ENCODE measurements at places on chromosomes 1 and 21.

- no peak for DNase-seq
Measured at GRCh38 chr1:9927259-9927658, 15.9 kb downstream of the LZIC start.

GRCh38 chr21:40129809-40130208 lies 262.6 kb downstream of the PCP4 start:
- no peak for DNase-seq

DNA sequence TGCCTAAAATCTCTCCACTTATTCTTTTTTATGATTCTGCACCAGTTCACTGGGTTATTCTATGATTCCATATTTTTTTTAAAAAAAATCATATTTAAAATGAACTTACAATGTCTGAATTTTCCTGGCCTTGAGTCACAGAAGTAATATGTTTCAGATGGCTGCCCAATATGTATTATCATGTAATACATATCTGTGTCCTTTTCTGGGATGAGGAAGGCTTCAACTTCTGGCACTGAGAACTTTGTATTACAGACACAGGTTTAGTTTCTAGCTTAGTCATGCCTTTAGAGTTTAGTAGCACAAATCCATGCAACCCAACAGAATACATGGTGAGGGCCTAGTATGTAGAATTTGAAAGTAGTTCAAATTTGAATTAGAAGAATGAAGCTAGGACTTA lies 7.8 kb upstream of the HSD17B7 start:
- no peak for DNase-seq

DNA sequence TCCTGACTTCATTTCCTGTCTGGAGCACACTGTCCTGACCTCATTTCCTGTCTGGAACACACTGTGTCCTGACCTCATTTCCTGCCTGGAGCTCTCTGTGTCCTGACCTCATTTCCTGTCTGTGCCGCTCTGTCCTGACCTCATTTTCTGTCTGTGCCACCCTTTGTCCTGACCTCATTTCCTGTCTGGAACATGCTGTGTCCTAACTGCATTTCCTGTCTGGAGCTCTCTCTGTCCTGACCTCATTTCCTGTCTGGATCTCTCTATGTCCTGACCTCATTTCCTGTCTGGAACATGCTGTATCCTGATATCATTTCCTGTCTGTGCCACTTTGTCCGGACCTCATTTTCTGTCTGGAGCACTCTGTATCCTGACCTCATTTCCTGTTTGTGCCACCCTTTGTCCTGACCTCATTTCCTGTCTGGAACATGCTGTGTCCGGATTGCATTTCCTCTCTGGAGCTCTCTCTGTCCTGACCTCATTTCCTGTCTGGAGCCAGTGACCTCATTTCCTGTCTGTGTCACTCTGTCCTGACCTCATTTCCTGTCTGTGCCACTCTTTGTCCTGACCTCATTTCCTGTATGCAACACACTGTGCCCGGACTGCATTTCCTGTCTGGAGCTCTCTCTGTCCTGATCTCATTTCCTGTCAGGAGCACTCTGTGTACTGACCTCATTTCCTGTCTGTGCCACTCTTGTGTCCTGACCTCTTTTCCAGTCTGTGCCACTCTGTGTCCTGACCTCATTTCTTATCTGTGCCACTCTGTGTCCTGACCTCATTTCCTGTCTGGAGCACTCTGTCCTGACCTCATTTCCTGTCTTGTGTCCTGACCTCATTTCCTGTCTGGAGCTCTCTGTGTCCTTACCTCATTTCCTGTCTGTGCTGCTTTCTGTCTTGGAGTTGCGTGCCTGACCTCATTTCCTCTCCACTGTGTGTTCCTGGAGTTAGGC lies 27.6 kb downstream of the SKI start:
- DNase-seq, result peak; percentile 40

GRCh38 chr1:159663552-159663951 lies 50.8 kb downstream of the CRP start:
- DNase-seq, result no peak

DNA sequence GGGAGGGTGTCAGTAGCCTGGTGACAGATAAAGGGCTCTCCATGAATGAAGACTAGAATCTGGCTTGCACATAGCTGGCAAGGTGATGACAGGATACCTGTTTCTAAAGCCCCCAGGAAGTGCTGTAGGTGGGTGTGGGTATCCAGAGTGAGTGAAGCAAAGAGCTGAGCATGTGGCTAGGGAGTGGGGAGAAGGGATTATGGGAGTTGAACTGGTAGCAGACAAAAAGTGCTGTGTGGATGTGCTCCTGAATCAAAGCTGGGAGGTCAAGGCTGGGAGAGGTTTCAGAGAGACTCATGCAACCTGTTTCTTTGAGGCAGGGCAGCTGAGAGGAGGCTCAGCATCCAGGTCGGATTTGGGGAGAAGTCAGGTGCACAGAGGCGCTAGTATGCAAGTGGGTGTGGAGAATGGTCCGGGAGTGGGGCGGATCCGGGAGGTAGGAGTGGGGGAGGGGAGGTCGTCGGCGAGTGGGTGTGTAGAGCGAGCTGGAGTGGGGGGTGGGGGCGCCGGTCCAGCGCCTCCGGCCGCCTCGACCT lies 600 bp downstream of the ASTN1 start:
- DNase-seq, result no peak

- peak; percentile 83 for DNase-seq
Measured at GRCh38 chr1:229596925-229597699, 28.8 kb downstream of the TAF5L start.

DNA sequence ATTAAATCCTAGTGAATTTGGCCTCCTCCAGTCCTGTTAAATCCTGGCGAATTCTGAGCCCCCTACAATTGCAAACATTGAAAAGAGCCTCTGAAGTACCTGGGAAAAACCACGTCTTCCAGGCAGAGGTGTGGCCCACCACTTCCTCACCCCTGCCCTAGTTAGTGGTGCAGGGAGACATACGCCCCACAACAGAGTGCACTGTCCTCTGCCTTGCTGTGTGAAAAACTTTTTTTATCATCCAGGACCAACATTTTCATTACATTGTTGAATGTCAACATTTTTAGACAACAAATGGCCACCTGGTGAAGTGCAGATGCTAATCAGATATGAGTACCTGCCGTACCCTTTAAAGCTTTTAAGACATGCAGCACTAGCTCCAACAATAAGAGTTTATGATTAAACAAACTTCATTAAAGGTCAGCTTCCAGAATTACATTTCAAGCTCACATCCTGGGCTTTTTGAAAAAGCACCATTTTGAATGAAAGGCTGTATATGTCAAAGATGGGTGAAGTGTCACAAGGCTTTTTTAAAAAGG lies 13.6 kb upstream of the TMPRSS2 start:
- DNase-seq, result no peak

DNA sequence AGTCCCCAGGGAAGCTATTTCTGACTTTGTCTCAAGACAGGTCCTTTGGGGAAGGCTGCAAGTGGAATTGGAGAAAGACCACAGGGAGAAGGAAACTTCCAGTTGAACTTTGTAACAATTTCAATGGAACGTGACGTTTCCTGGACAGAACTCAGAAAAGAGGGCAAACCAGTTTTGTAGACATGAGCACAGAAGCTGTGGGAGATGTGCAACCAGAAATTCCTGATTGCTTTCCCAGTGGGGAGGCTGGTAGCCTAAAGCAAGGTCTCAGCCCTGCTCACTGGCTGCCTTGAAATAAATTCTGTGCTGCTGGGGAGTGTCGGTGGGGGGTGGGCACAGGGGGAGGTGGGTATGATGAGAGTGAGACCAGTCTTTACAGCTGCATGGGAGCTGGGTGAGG lies 1206.7 kb upstream of the ADGRL2 start:
- no peak for DNase-seq

GRCh38 chr1:208332774-208333126 lies 88.6 kb upstream of the PLXNA2 start:
- DNase-seq, result no peak

DNA sequence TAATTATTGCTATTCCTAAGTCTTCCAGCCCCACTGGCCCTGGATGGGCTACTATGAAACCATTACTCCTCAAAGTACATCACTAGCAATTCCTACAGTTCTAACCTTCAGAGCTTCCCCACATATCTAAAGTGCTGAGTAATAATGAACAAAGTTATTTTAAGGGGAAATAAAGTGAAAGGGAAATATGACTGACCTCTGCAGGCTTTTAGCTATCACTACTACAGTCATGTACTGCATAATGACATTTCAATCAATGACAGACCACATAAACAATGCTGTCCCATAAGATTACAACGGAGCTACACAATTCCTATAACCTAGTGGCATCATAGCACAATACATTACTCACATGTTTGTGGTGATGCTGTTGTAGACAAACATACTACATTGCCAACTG lies 32.5 kb upstream of the ASPM start:
- DNase-seq, result peak; percentile 10

DNA sequence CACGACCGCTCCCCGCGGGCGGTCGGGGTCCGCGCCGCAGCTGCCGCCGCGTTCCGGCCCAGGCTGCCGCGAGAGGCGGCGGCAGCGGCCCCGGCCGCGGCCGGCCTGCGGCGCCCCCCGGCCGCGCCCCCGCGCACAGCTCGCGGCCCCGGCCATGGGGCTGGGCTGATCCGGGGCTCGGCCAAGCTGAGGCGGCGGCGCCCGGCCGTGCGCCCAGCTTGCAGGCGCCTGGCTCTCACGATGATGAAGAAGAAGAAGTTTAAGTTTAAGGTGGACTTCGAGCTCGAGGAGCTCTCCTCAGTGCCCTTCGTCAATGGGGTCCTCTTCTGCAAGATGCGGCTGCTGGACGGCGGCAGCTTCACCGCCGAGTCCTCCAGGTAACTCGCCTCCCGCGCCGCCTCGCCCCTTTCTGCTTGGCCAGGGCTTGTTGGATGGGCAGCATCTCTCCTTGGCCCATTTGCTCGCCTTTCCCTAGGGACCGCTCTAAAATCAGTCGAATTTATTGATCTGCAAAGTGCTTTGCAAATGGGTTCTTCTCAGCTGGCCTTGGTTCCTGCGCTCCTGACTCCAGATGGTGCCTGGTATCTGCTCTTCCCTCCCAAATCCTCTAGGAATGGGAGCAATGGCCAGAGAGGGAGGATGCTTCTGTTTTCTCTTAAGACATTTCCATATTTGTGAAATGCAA lies 431 bp downstream of the EEIG2 start:
- DNase-seq, result peak; percentile 40

DNA sequence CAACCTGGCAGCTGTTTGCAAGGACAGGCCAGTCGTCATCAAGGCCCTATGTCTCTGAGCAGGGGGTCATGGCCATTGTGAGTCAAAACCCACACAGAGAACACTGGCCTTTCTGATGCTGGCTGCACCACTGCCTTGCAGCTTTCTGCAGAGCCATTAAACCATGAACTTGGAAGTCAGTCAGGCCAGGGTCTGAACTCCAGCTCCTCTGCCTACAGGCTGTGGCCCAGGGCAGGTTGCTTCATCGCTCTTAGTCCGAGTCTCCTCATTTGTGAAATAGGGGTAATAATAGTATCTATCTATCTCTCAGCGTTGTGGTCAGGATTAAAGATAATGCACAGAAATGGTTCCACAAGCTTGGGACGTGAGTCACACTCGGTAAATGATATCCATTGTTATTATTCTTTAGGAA lies 35.8 kb upstream of the HIVEP3 start:
- no peak for DNase-seq

- DNase-seq, result no peak
Measured at GRCh38 chr1:214823311-214824117, 220.5 kb downstream of the CENPF start.

DNA sequence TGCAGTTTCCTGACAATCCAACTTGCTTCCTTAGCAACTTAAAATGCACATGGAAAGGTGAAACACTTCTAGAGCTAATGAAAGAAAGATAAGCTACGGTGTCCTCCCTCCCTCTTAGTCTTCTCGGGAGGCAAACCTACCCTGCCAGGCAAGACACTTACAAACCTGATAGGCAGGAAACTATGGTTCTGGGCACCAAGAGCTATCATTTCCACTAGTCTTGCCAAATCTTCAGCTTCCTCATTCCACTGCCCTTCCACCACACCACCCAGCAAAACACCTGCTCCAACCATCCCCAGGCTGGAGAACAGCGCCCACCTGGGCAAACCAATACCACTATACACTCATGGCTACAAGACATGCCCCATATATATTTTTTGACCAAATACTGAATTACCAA lies 15.2 kb downstream of the NDC1 start:
- DNase-seq, result no peak

- no peak for DNase-seq
Measured at GRCh38 chr1:18633422-18634155, 2.9 kb downstream of the PAX7 start.

GRCh38 chr1:203765029-203765837 lies at the start of gene LAX1:
LAX1 (plus strand) TSS chr1:203765183; CDS start chr1:203765566, 383 bp downstream.
- DNase-seq, result no peak

GRCh38 chr1:111062081-111062480 lies 77.8 kb downstream of the DRAM2 start:
- DNase-seq, result no peak

- DNase-seq, result peak; percentile 6
Measured at GRCh38 chr1:219710529-219711194, 97.8 kb upstream of the ZC3H11B start.

DNA sequence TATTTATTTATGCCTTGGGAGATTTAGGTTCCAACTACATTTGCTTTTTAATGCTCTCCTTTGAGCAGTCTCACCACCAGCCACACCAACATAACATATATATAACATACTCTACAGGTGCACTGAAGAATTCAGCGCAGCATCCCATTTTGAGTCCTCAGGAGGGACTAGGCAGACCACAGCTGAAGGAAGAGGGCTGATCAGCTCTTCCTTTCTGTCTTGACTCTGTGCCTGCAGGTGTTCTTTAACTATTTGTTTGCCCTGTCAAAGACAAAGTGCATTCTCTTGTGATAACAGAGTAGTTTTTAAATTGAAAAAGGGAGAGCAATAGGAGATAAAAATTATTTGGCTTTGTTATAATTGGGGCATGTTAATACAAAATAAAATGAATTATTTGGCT lies 17.0 kb downstream of the HIPK1 start:
- no peak for DNase-seq

DNA sequence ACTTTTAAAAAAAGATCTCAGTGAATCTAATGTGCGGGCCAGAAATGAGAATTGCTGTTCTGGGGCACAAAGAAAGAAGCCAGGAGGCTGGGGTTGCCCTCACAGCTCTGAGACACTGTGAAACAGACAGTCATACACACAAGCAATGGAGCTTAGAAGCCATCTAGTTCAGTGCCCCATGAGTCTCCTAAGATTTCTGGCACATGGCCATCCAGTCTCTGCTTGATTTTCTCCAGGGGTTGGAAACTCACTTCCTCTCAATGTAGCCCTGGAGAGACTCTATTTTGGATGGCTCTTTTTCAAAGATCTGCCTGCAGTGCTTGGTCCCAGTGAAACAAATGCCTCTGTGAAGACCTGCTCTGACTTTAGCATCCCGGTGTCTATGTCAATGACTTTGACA lies 38.6 kb downstream of the KCNN3 start:
- DNase-seq, result no peak
